NCI-H2107 (cell line): ENCODE measurements at places on chromosomes 2 and 18.

DNA sequence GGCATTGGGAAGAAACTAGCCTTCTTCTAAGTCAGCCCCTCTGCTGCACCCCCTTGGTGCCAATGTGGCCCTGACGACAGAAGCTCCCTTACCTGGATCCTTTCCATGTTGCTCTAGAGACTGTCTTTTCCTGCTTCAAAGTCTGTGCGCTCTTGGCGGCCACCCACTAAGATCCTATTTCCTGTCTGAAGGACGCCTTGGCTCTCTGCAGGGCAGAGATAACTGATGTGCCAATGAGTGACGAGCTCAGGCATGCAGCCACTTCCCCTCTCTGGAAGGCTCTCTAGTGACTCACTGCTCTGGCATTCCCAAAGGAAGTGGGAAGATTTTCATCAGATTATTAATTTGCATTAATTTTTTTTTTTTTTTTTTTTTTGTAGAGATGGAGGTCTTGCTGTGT, 273.5 kb downstream of the CDH20 start:
- no peak for DNase-seq

- no peak for DNase-seq
These were observed 136.5 kb upstream of the HAAO start for GRCh38 chr2:42928692-42929545.

DNA sequence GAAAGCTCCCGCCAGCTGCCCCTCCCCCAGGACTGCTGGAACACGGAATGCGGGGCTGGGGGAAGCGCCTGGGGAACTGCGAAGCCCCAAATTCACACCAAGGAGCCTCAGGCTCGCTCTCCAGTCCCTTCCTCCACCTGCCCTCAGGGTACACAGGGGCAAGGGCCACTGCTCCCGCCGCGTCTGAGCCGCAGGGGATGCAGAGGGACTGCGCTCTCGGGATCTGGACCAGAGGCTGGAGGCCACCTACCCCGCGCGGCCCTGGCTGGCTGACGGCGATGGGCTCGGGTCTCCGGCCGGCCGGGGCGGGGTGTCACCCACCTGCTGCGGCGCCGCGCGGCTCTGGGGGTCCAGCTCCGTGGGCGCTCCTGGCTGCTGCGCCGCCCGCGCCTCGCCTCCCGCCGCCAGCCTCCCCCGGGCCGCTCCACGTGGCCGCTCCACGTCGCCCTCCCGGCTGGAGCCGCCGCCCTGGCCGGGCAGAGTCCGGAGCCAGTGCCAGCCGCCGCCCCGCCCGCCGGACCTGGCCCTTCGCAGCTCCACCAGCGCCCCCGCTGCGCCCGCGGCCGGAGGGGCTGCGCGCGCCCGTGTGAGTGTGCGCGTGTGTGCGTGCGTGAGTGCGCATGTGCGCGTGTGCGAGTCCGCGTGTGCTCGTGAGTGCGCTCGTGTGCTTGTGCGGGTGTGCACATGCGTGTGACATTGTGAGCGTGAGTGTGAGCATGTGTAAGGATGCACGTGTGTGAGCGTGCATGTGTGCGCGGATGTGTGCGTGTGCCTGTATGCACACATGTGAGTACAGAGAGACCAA, at the start of gene CGREF1:
TSS of gene CGREF1 (minus strand) at position 604 of the 805 bp plus-strand sequence. CDS start 14,762 bp downstream, outside the sequence.
- DNase-seq, result no peak

- DNase-seq, result no peak
These were observed 65.8 kb downstream of the DCDC2C start for GRCh38 chr2:3768960-3769765.

DNA sequence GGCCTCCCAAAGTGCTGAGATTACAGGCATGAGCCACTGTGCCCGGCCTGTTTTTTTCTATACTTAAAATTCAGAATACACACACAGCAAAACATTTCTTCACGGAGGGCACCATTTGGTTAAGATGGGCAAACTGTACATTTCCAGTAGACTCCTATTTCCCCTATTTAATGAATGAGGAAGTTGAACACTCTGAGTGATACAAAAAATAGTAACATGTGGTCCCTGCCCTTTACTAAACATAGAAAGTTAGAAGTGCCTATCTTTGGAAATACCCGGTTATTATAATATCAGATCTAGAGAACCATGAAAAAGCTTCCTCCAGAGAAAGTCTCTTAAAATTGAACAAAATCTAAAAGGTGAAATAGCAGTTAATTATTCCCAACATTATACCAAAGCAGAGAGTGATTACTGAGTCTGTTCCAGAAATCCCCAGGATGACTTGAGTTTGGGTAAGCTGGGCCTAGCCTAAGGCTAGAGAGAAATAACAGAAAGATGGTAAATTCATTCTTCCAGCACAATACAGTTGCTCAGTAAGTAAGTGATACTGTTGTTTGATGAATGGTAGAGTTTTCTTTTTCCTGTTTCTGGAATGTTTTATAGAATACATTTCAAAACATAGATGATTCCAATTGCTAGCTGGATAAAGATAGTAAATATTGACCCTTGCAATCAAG, 23.3 kb upstream of the RMC1 start:
- no peak for DNase-seq

DNA sequence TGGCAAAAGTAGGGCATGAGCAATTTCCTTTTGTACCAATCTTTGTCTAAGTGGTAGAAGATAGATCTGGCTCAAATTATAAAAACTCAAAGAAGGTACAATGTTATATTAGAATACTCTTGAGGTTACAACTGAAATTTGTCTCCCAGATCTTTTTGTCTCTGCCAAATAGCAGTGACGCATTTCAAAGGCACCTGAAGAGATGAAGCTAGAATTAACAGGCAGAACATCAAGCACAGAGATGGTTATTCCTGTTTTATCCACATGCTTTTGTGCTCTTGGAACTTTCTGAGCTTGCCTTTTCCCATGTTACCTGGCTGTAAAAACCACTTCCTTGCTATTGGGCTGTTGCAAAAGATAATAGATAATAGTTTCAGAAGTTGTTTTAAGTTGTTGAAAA, 74.3 kb downstream of the GREB1L start:
- DNase-seq, result no peak

DNA sequence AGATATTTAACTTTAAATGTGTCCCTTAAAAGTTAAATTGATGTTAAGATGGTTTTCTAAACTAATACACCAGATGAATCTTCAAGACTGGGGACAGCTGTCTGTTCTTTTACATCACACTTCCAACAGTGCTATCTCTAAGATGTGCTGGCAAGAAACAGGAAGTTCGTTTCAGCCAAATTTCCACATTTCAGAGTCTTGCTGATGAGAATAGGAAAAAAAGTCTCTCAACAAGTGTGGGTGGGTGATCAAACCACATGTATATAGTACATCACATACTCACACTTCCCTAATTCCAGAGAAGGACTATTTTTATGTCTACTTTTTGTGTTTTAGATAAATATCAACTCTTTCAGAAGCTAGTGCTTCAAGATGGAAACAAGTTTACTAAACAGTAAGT, 1712.8 kb upstream of the TMEFF2 start:
- no peak for DNase-seq

GRCh38 chr2:26706616-26707473, 14.3 kb downstream of the KCNK3 start:
- DNase-seq, result no peak

GRCh38 chr18:40553029-40553428, 1402.0 kb upstream of the PIK3C3 start:
- no peak for DNase-seq

DNA sequence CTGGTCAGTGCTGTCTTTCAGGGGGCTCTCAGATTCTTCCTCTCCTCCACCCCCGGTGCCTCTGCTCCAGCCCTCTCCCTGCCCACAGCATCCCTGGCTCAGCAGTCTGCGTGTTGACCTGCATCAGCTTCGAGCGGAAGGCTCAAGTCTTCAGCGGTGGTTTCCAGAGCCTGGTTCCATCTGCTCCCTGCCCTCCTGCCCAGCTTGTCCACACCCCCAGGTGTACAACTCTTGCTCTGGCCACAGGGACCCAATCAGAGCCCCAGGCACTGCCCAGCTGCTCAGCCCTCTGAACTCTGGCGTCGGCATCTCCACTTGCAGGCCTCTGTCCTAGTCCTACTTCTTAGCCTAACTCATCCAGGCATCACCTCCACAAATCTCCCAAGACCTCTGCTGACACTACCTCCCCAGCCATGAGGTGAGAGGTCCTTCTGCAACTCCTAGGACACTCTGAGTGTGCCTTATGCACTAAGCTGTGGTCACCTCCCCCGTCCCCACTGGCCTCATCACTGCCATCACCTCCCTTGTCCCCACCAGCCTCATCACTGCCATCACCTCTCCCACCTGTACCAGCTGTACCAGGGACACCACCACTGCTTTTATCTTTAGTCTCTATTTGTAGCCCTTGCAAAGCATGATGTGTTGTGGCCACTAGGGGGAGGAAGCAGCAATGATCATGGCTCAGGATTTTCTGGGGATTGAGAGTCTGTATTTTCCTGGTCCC, 60.9 kb downstream of the EDAR start:
- no peak for DNase-seq

DNA sequence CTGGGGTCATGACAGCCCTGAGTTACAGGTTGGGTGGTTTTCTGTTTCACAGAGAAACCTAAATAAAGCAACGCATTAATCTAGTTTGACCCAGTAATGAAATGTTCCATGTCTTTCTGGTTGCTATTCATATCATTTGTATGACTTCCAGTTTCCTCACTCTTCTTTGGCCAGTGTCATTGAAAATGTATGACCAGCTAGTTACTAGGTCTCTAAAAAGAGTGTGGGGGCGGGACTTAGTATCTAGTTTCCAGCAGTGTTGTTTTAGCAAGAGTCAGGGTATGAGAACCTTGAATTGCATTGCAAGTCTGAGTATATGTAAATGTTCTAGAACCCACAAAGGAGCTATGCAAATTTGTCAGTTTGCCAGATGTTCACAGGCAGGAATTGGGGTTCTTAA, 47.7 kb downstream of the SLC9A2 start:
- DNase-seq, result no peak

DNA sequence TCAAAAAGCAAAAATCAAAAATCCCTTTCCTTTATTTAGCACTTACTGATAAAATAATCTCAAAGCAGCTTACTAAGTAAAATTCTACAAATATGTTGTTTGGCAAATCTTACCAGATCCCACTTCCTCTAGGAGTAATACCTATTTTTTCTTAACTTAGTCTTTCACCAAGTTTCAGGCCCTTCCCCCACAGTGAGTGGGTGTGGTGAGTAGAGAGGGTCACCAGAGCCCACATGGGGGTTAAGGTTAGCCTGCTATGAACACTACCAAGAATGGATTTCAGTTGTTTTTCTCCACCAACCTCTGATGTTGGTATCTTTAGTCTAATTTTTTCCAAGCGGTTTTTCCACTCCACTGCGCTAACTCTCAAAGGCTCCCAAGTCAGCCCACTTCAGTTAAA, 23.2 kb downstream of the PIAS2 start:
- DNase-seq, result no peak

DNA sequence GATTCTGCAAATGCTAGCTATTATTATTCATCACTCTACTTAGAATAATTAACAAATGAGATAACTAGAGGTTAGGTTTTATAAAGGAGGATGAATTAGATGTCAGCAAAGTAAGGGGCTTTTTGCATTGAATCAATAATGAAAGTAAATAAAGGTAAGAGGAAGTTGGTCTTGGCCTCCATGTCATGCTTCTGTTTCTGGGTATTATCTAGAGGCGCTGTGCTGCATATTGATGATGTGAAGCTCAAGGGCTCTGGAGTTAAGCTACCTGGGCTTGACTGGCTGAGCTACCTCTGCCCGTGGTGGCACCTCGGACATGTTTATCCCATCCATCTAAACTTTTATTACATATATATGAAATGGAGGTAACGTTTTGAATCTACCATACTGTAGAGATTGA, 350.9 kb downstream of the PARD3B start:
- no peak for DNase-seq

GRCh38 chr2:119197529-119198239, 25.9 kb upstream of the STEAP3 start:
- DNase-seq, result no peak

DNA sequence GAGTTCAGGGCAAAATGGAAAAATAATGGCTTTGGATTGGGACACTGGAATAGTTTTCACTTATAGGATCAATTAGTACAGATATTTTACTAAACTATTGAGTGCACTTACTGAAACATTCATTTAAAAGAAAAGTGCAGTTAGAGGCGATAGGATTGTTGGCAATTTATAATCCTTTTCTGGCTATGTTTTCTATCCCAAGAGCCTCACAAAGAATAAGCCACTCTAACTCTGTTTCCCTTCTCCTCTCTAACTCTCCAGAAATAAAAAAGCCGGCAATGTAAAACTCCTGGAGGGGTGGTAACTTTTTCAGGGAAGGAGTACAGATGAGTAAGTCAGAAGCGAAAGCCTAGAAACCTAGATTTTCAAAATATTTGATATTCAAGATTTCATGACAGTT, 91.3 kb downstream of the EPHA4 start:
- DNase-seq, result no peak

DNA sequence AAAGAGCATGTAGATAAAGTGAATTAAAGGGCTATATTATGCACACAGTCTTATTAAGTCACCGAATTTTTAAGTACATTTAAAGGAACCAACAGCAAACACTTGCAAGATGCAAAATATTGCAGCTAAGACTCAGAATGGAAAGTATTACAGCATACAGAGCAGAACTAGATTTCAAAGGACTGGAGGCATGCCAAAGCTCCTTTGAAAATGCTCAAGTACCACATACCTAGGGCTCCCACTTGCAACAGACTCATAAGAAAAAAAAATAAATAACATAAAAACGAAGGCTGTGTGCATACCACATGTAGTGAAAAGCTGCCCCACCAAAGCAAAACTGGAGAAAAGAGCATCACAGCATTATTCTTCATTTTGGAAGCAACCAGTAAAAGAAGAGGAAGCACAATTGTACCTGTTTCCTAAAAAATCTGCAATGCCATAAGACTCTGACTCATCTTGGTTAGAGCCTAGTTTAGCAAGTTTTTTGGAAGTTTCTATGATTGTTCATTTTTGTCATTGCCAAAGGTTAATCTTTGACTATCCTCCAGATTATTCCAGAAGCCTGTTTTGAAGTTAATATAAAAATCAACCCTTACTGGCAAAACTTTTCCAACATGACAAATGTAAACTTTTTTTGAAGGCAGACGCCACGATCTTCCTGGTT, 306.0 kb upstream of the COL3A1 start:
- no peak for DNase-seq

- DNase-seq, result no peak
These were observed 19.5 kb upstream of the ASXL3 start for GRCh38 chr18:33558529-33558928.

GRCh38 chr2:19841918-19842693, 59.7 kb downstream of the TTC32 start:
- no peak for DNase-seq

GRCh38 chr18:50638016-50638883, 78.4 kb downstream of the MAPK4 start:
- no peak for DNase-seq
